ENCODE measurements at places on chromosomes 11 and 22. TPM values are rescaled to one million over a fixed set of nuclear protein-coding genes. Genes with fewer than 3 reads are reported as not detected.
A peak's percentile ranks its signal among the peaks of the same experiment; 100 is the strongest.

DNA sequence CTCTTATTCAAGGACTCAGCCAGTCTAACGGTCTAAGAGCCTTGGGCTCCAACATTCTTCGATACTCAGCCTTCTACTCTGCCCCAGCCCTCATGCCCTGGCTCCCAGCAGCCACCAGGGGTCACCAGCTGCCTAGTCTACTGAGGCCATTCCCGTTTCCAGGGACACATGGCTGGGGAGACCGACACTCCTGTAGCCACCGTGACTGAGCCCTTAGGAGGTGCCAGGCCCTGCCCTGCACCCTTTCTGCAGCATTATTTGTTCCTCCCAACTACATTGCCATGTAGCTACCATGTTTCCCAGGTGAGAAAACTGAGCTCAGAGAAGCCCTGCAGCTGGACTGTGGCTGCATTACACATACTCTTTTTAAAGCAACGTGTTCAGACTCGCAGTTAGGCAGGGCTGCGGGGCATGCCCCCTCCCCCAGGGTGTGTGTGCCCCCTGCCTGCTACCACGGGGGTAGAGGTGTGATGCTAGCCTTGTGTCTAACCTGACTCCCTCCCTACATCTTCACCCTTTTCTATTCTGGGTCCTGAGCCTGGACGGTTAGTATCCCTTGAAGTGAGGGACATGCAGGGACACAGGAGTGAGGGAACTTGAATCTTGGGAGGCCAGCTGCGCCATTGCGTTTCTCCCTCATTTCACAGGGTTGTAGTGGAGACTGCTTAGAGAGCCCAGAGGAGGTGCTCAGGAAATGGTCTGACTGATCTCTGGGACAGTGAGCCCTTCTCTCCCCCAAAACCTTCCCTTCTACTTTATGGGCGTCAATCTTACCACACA lies 17.5 kb downstream of the ATG16L2 start:
- DNase-seq, result peak; percentile 90

GRCh38 chr11:78319453-78319955 lies 98.1 kb downstream of the GAB2 start:
- DNase-seq, result no peak

DNA sequence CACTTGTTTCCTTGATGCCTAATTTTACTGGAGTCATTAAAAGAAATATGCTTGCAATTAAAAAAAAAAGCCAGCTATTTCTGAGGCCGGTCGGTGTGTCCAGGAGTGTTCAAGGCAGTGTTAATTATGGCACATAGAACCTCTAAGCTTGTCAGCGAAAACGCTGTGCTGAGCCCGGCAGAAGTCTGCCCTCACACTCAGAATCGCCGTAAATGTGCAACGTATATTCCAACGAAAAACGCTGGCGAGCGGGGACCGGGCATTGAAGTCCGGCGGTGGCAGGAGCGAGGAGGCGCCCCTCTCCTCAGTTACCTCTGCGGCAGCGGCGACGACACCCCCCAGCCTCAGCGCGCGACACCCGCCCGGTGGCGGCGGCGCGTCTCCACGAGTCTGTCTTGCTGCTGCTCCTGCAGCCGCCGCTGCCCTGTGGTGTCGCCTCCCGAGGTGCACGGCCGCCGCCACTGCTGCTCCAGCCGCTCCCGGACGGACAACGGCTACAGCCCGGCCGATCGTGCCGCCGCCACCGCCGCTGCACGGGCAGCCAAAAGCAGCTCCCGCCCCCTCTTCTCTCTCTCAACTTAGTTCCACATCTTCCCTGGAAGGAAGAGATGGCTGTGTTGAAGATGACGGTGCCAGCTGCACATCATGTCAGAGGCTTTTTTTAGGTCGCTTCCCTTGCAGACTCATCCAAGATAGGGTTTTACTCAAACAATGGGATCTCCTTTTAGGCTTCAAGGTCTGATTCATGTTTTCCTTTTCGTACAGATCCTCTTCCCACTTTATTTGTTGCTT lies 56.0 kb downstream of the JAM3 start:
- DNase-seq, result peak; percentile 72

- DNase-seq, result no peak
These were observed 475.8 kb upstream of the LRRC4C start for GRCh38 chr11:41935241-41935640.

GRCh38 chr22:44758344-44758973 lies 6.1 kb downstream of the ARHGAP8 start:
- DNase-seq, result no peak

DNA sequence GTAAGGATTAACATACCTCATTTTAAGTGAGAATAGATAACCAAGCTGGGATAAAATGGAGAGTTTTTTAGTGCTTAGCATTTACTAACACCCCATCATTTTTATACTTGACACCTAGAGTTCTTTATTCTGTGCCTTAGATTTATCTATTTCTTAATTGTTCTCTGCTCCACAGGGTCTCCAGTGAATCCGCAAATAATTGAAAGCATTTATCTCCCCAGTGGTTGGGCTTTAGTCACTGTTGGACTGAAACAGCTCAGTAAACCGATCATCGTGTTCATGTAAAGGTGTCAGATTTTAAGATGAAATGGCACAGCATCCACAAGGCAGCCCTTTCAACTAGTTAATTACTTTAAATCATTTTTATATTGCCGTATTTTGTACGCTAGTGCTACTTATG lies 17.8 kb upstream of the GRIA4 start:
- DNase-seq, result no peak

GRCh38 chr22:26912655-26913345 lies 255.4 kb downstream of the MIAT start:
- no peak for DNase-seq

GRCh38 chr22:40512426-40513136 lies 123.9 kb downstream of the MRTFA start:
- DNase-seq, result no peak

- DNase-seq, result no peak
These were observed 33.5 kb upstream of the CHST1 start for GRCh38 chr11:45698777-45699497.

- DNase-seq, result no peak
These were observed 36.3 kb downstream of the SLC5A1 start for GRCh38 chr22:32079130-32080089.

- DNase-seq, result no peak
These were observed 530.3 kb downstream of the BRD1 start for GRCh38 chr22:49297286-49297870.

- DNase-seq, result peak; percentile 61
These were observed 539 bp downstream of the SLC35C1 start for GRCh38 chr11:45805305-45806071.

GRCh38 chr22:20503816-20504215 lies 3.6 kb upstream of the MED15 start:
- no peak for DNase-seq

DNA sequence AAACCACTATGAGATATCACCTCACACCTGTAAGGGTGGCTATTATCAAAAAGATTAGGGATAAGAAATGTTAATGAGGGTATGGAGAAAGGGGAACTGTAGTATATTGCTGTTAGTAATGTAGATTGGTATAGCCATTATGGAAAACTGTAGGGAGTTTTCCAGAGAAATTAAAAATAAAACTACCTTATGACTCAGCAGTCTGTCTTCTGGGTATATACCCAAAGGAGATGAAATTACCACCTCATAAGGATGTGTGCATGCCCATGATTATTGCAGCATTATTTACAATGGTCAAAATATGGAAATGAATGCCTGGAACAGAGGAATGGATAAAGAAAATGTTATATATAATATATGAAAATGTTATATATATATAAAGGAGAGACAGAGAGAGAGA lies 303.8 kb downstream of the METTL15 start:
- DNase-seq, result no peak

- no peak for DNase-seq
These were observed 53.6 kb downstream of the ST3GAL4 start for GRCh38 chr11:126408901-126409619.

- DNase-seq, result peak; percentile 72
These were observed 3.2 kb downstream of the DERL3 start for GRCh38 chr22:23835484-23836144.

DNA sequence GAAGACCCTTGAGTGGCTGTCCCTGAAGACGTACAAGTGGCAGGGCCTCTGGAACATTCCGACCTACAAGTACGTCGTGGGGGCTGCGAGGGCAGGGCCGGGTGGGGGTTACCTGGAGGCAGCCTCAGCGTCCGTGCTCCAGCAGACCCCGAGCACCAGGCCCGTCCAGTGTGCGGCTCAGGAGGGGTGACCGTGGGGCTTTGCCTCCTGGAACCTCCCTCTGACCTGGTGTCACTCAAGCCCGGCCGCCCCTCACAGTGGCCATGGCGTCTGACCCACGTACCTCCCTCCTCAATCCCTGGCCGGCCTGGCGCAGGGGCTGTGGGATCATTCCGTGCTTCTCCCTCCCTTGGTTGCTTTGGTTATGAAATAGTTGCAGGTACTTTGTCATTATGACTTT lies 18.5 kb downstream of the RNH1 start:
- no peak for DNase-seq

DNA sequence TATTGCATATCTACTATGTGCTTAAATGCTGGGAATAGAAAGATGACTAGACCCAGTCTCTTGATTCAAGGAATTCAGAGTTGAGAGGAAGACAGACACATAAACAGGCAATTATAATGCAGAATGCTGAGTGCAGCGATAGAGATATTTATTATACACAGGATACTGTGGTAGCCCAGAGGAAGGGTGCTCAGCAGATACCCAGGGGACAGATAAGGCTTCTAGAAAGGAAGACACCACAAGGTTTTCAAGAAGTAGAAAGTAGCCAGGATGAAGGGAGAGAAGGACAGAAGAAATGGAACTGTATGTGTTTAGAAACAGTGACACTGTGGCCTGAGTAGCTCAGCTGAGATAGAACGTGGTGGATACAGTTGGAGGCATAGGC lies 79.4 kb upstream of the NNMT start:
- no peak for DNase-seq

- DNase-seq, result peak; percentile 69
These were observed at the start of gene CLDN5 for GRCh38 chr22:19524170-19525115. Gene CLDN5, minus strand, starts transcription at chr22:19524410. Its CDS starts 155 bp downstream, at chr22:19524255.

- no peak for DNase-seq
These were observed 51.3 kb upstream of the HMGXB4 start for GRCh38 chr22:35205961-35206360.

GRCh38 chr11:134545521-134545920 lies 133.5 kb upstream of the B3GAT1 start:
- no peak for DNase-seq

DNA sequence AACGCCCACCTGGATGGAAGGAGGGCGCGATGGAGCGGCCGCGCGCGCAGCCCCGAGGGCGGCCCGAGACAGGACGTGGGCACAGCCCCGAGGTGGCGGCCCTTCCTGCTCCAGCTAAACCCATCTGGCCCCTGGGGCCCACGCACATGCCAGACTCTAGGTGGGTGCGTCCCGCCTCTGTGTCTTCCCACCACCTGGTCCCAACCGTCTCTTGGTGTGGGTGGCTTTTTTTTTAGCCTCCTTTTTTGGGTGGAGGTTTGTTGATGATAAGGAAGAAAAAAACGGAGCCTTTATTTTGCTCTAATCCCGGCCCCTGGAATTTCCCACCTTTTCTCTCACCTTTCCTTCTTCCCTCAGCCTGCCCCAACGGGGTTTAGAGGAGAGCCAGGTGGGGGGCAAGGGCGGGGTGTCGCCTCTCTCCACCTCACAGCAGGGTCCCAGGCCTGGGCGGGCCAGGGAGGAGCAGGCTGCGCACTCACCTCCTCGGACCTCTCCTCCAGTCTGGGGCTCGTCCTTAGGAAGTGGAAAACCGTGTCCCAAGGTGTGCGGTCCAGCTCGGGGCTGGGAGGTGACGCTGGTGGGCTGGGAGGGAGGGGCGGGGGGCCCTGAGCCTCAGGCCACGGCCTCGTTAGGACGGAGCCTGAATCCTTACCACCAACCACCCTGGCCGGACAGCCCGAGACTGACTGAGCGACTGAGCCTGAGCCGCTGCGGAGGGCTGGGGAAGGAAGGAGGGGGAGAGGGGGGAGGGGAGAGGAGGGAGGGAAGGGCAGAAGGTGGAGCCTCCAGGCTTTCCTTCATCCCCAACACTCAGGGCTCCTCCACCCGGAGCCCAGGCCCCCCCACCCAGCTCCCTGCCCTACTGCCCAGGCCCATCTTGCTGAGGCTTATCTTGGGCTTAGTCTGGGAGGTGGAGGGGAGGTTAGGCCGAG lies at the start of gene SOX10:
TSS of gene SOX10 (minus strand) at position 696 of the 932 bp plus-strand sequence. CDS start 771 bp downstream, outside the sequence.
- no peak for DNase-seq

DNA sequence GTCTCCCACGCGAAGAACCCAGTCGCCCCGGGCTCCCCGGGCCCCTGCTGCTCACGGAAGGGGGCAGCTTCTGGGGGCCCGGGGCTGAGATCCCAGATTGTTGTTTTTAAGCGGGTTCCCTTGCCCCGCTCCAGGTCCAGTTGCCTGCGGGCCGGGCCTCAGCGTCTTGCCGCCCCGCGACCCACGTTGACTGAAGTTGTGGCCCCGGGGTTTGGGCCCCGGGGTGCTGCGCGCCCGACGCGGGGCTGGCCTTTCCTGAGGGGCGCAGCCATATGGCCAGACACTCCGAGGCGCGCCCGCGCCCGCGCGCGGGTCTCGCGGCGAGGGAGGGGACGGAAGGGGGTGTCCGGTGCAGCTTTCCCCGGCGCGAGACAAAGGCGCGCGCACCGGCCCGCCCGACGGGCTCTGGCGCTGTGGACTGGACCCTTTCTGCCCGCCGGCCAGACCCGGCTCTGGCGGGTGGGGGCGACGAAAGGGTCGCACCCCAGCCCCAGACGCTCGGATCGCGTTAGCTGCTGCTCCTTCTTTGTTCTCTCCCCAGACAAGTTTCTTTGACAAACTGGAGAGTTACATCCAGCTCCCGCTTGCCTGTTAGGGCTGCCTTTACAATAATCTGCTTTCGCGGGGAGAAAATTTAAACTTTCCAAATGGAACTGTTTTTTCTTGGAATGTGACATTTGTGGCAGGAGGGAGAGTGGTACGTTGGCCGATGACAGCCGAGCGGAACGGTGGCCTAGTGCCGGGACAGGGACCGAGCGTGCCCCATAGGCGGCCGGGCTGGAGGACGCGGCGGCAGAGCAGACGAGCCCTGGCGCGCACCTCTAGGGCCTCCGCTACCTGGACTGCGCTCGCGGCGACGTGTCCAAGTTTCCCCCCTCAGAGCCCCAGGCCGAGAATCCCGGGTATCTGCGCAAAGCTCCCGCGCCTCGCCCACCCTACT lies 716 bp downstream of the AMOTL1 start:
- peak; percentile 59 for DNase-seq

- no peak for DNase-seq
These were observed at the start of gene FREY1 for GRCh38 chr11:45906965-45907611. Gene FREY1, minus strand, starts transcription at chr11:45907271. Its CDS starts 26 bp downstream, at chr11:45907245.

DNA sequence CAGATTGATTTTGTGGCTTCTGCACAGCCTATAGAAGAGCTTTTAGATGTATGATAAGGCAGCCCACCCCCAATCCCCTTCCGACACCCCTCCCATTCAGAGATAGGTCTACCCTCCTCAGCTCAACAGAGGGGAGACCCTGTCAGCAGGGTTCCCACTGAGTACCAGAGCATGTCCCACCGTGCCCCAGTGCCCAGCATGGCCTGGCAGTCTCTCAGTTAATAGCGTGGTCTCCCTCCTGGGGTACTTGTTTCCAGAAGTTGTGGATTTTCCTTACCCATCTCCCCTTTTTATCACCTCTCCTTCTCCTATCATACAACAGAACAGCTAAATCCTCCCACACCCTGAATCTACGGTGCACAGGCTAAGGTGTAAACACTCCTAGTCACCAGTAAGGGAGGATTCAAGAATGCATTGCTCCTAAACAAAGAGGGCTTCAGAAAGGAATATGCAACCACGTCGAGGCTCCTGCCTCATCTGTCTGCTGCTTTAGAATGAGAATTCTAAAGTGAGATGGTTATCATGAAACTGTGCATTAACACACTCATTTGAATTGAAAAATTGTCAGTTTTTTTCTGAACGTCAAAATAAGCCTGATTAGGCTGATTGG lies 6.7 kb downstream of the PLAAT2 start:
- DNase-seq, result no peak

The ZNF214 gene
- total RNA-seq, result 1.9 TPM

The OR8G1 gene
- total RNA-seq, result not detected

The OR51E2 gene
- total RNA-seq, result 0.13 TPM

The INS gene
- total RNA-seq, result not detected

The TRIM22 gene
- total RNA-seq, result 18.2 TPM

The APOA1 gene
- 8.4 TPM for total RNA-seq

The ZMAT5 gene
- 20.3 TPM for total RNA-seq

The MUC6 gene
- total RNA-seq, result not detected

Data from Right ventricle myocardium superior (tissue), 1 donor.